H1 (cell line): ENCODE measurements at places on chromosomes 2 and 18.

DNA sequence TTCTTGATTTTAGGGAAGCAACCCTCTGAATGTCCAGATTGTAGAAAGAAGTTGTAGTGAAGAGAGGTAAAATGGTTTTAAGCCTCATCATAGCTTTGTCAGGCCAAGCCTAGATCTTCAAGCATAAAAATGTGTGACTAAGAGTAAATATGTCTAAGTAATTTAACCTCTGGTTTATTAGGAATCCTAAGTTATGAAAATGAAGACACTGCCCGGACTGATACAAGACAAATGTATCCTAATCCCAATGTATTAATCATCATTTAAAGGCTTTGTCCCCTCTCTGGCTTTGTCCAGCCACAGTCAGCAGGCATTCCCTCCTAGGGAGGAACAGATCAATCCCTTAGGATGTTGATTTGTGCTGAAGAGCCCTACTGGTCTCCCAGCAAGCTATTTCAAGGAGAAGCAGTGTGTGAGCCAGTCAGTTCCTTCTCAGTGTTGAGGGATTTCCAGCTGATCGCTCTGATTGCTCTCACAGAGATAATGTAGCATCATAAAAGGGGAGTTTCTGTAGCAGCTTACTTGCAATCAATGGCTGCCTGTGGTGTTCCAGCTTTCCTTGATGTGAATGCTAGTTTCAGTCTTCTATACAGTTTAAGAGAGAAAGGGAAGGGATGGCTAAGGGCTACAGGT lies 796.1 kb downstream of the EPHA4 start:
- no peak for DNase-seq

GRCh38 chr2:54568876-54569321 lies 112.8 kb downstream of the SPTBN1 start:
- DNase-seq = no peak

DNA sequence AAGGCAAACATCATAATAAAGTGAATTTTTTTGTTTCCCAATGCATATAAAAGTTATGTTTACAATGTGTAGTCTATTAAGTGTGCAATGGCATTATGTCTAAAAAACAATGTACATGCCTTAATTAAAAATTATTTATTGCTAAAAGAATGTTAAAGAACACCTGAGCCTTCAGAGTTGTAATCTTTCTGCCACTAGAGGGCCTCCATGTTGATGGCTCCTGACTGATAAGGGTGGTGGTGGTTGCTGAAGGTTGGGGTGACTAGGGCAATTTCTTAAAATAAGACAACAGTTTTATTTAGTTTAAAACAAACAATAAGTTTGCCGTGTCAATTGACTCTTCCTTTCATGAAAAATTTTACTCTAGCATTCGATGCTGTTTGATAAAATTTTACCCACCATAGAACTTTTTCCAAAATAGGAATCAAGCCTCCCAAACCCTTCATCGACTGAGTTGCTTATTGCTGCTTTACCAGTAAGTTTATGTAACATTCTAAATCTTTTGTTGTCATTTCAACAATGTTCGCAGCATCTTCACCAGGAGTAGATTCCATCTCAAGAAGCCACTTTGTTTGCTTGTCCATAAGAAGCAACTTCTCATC lies 32.3 kb downstream of the MAP3K2 start:
- no peak for DNase-seq

- no peak for DNase-seq
Observed at GRCh38 chr2:208012449-208012848, 12.9 kb downstream of the PLEKHM3 start.

DNA sequence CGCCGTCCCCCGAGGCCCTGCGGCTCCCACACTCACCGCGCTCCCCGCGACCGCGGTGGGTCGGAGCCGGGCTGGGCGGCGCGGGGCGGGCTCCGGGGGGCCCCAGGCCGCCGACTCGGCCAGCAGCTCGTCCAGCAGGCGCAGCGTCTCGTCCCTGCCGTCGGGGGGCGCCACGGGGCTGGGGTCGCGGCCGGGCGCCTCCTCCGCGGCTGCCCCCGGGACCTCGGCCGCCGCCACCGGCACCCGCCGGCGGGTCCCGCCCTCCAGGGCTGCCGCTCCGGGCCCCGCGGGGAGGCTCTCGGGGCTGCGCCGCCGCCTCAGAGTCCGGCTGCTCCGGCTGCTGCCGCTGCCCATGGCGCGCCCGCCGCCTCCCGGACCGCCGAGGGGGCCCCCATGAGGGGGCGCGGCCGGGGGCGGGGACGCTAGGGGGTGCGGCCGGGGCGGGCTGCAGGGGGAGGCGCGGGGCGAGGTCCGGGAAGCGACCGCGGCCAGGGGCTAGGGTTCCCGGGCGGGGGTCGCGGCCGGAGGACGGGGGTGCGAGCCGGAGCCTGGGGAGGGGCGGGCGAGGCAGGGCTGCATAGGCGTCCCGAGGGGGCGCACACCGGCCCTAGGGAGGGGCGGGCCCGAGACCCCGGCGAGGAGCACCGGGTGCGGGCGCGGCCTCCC lies at the start of gene CYS1:
CYS1 (minus strand) TSS at position 542 of the 666 bp plus-strand sequence; CDS start at position 354, 188 bp downstream.
- peak; percentile 81 for DNase-seq
